ENCODE measurements at places on chromosomes 1 and 21.

DNA sequence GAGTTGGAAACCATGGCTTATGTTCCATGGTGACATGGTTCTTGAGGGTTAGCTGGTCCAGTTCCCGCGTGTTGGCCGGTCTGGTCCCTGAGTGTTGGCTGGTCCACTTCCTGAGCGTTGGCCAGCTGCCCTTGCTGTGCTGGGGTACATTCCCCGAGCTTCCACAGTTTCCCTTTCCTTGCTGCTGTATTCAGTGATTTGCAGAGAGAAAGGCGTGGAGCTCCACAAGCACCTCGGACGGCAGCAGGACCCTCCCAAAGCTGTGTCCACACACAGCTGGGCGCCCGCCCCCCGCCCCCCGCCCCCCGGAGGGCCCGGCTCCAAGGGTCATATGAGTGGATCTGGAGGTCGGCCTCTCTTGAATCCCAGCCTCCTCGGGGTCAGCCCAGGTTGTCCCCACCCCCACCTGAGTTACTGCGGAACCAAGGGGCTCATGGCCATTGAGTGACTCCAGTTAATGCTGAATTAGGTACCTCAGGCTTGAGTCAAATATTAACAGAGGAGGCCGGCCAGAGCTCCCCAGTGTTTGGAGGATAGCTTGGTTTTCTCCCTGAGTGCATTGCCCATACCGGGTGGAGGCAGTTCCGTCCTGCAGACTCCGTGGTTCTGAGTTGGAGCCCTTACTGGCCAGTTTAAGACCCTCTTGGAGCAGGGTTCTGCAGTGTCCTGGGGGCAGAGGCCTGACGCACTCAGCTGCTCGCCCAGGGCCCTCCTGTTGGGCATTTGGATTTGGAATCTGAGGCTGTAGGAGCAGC lies 18.4 kb downstream of the COL18A1 start:
- no peak for DNase-seq

DNA sequence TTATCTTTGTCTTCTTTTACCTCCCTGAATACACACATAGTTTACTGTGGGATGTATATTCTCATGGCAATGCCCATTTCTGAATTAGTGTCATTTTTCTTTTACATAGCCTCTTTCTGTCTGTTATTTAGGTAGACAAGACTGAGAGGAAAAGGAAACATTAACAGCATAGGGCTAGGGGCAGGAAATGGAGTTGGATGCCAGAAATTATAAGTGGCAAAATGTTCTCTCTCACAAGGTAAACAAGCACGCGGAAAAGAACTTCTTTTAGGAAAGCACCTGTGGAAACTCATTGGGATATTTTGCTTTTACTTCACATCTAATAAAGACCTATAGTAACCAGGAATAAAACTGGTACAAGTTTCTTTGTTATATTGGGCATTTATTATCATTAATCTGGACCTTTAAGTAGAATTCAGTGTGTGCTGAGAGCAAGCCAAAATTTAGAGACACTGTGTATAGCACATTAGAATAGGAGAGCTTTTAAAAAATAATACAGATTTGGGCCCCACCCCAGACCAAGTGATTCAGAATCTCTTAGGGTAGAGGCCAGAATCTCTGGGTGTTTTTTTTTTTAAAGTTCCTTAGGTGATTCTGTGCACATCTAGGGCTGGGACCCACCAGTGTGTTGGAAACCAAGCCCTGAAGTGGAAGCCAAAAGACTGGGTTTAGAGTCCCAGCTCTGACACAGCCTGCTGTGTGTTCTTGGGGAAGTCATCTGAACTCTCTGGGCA lies 32.7 kb downstream of the S100A10 start:
- DNase-seq = no peak

DNA sequence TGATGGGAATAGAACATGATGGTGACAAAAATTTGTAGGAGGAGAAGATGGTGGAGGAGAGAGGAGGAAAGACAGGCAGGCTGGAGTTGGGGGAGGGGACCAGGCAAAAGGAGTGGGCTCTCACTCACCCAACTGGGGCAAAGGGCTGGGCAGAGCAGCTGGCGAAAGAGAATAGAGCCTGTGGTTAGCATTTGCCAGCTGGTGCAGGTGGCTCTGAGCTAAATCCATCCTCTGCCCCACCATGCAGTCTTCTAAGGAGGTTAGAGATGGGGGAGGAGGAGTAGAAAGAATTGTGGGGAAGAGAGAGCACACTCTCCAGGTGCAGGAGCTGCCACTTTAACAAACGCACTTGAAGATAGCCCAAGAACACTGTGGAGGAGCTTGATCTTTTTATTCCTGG lies 27.6 kb upstream of the SLAMF1 start:
- no peak for DNase-seq

GRCh38 chr21:38301321-38302214 lies 44.8 kb downstream of the KCNJ15 start:
- DNase-seq = no peak

GRCh38 chr1:201531551-201532425 lies 7.1 kb upstream of the NAV1 start:
- DNase-seq = no peak

DNA sequence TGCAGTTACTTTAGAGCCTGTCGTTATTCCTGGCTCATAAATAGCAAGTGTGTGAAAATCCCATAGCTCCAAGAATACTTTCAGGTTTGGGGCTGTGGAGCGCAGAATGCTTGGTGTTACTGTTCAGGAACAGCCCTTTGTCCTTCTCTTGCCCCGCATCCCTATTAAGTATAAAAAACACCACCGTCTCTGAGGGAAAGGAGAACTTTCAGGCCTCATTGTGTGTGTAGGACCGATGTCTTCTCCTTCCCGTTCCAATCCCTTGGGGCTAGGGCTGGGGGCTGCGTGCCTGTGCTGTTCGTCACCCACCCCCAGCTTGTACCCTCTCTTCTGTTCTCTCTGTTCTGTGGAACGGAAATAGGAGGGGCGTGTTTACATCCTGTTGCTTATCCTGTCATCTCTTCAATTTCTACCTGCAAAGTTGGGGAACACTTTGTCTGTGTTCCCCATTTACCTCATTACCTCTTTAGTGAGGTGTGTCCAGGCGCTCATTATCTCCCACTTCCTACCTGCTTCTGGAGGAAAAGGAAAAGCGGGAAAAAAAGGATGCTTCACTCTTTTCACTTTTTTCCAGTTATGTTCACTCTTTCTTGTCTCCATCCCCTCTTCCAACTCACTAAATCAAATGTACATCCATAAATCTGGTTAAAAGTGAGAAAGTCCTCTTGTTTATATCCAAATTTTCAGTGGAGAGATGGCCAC lies 788 bp upstream of the TXNIP start:
- DNase-seq = peak; percentile 84

GRCh38 chr1:214282630-214283242 lies 1.8 kb downstream of the SMYD2 start:
- no peak for DNase-seq

DNA sequence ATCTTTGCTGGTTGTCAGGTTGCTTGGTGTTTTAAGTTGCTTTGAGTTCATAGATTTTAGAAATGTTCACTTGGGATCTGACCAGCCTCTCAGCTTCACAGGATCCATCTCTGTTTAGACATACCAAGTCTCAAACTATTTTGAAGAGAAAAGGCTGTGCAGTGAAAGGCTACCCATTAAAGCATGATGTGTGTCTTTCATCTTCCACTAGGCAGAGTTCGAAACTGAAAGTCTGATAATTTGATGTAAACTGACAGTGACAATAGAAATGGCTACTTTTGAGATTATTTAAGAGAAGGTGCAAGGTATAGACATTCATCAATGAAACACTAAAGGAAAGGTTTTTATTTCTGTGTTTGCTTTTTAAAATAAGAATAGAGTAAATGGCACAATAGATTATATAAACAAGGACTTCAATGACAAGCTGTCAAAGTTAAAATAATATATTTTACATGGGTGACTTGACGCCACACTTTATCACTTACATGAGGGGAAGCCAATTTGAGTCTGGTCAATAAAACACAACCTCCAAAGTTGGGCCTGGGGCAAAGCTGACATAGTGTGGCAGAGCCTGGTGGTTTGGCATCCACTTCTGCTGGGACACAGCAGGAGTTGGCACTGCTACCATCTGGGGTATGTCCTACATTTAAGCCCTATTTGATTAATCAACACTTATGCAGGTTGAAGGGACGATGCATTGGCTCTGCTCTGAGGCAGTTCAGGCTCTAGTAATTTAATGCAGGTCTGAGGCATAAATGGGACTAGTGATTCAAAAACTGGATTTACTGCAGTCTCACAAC lies 197.7 kb downstream of the CRB1 start:
- no peak for DNase-seq

DNA sequence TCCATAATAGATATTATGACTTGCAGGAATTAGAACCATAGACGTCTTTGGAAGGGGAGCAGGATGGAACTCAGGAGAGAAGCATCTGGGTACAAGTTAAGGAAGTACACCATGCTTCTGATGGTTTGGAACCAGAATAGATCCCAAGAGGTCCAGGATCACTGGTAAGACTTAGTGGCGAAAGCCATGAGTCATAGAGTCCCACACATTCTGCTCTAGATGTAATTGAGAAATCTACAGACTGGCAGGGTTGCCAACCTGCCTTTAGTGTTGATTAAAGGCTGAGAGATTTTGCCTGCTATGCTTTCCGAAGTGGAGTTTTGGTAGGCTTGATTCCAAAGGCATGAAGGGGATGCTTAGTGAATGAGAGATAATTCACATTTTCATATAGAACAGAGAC lies 57.1 kb upstream of the C1orf87 start:
- no peak for DNase-seq

DNA sequence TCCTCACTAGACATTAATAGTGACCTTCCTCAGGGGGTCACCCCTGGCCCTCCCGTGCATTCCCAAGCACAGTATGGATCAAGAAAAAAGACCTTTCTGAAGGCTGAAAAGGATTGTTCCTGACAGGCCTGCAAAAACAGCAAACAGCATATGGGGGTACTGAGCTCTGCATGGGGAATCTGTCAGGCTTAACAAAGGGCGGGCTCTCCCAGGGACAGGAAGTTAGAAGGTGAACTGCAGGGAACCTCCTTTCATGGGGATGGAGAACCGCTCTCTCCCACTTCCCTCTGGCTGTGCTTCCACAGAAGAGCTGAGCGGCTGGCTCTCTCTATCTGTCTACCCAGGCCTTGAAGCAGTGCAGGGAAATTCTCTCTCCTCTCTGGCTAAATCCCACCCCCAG lies 91.7 kb downstream of the DTL start:
- no peak for DNase-seq

DNA sequence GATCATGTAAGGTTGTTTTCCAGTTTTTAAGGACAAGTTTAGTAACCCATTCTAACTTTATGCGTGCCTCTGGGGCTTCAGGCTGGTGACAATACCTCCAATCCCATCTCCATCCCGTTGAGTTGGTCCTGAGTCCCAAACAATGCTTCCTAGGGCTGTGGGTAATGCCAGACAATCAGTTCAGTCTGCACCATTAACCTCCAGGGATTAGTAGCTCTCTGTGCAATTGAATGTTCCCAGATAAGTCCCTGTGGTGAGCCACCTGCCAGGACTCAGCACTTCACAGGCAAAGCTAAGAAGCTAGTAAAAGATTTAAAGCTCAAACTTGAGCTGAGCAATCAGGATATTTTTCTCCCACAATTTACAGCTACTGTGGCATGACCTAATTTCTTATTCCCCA lies 462.2 kb upstream of the PTBP2 start:
- DNase-seq = no peak

DNA sequence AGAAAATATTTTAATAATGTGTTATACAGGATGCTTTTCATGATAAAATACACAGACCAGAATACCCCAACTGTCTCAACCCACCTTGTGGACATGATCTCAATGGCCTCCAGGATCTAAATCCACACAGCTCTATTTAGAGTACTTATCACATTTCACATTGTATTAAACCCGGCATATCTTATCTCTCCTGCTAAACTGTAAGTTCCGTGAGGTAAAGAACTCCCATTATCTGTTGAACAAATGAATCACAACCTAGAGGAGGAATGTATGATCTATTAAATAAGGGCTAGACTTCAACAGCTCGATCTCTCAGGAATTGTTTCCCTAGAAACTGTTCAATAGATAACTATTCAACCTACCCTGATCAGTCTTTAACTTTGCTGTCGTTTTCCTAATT lies 6.9 kb downstream of the ETV3 start:
- no peak for DNase-seq

GRCh38 chr1:147912553-147912952 lies 10.0 kb downstream of the GJA8 start:
- DNase-seq = no peak

DNA sequence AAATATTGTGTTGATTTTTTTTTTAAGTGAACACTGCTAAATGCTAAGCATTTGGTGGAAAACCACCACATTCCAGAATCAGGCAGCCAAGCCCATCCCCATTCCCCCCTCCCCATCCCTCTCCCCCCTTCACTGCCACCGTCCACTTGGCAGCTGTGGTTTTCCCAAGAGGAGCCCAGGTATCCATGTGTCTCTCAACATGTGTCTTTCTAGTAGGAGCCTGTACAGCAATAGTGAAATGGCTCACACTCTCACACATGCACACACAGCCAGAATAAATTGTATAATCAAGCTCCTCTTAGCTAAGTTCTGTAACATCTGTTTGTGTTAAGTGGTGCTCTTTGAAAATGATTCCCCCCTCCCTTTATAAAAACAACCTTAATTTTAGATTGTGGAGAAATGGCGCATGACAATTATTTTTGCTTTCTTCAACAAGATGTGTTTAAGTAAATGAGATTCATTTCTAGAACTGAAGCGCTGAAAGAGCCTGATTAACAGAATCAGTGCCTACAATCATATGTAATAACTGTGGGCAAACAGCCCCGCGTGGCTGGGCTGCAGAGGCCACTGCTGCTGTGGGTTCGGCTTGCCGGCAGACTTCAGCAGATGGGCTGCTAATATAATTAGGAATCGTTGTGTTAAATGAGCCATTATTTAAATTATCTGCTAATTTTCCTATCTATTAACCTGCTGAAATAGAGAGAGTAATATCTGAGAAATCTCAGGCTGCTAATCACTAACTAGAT lies 43.3 kb downstream of the BACE2 start:
- DNase-seq = no peak

- DNase-seq = no peak
Observed at GRCh38 chr1:27741121-27741520, 15.4 kb downstream of the FAM76A start.

DNA sequence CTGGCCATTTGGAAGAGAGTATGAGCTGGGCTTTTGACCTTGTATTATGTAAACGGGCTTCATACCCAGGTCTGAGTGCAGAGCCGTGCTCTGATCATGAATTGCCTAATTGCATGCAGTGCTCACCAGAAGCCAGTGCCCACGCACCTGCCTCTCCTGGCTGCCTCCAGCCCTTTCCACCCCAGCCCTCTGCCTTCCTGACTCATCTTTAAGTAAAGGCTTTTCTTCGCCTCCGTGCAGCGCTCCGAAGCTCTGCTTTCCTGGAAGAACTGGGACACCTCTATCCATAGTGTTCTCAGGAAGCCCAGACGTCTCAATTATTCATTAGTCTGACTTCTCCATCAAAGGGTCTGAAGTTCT lies 413.7 kb downstream of the PTPRU start:
- DNase-seq = no peak

All from CD4-positive, alpha-beta memory T cell (primary cell).